ENCODE measurements at places on chromosomes 6 and 20.

- peak; percentile 53 for DNase-seq
Observed at GRCh38 chr20:49482621-49483017, at the start of gene KCNB1. KCNB1 (minus strand) TSS chr20:49482668; CDS start chr20:49482480, 188 bp downstream.

DNA sequence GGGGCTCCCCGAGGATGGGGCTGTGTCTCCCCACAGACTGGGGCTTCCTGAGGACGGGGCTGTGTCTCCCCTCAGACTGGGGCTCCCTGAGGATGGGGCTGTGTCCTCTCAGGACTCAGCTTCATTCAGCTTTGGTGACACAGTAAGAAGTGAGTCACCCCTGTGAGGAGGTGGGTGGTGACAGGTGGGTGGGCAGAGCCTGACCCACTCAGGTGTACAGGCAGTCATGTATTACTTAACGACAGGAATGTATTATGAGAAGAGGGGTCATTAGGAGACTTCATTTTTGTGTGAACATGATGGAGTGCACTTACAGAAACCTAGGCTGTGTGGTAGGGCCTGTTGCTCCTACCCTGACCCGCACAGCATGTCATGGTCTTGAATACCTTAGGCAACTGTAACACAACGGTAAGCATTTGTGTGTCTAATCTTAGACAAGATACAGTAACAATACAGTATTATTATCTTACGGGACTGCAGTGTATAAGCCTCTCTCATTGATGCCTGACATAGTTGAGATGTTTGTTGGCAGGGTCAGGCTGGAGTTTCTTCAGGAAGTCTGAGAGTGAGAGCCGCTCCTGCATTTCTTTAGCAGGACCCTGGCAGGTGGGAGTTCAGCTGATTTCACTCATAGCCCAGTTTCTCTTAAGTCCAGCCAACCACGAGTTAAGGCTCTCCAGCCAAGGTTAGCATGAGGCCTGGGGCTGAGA lies 10.9 kb upstream of the PGC start:
- no peak for DNase-seq

GRCh38 chr6:32920715-32921114 lies 20.1 kb downstream of the HLA-DMB start:
- DNase-seq = no peak

DNA sequence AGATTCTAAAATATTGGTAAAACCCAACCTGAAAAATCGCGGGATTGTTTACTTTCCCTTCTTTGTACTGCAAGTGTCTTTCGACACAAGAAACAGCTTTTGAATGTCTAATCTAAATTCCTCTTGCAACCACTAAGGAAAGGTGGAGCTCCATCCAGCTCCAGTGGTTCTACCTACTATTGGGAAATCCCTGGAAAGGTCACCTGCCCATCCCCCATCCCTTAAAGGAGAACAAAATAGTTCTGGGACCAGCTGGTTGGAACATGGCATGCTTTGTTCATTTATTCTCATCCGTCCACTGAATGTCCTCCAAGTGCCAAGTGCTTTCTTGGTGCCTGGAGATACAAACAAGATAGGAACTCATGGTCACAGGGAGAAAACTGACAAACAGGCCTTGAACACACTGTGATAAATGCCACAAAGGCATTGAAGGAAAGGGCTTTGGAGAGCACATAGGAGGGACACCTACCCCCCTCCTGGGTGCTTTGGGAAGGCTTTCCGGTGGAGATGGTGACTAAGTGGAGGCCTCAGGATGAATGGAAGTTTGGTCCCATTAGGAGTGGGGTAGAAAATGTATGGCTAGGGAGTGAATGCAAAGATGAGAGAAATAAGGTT lies 2.3 kb upstream of the CITED2 start:
- DNase-seq = peak; percentile 54

DNA sequence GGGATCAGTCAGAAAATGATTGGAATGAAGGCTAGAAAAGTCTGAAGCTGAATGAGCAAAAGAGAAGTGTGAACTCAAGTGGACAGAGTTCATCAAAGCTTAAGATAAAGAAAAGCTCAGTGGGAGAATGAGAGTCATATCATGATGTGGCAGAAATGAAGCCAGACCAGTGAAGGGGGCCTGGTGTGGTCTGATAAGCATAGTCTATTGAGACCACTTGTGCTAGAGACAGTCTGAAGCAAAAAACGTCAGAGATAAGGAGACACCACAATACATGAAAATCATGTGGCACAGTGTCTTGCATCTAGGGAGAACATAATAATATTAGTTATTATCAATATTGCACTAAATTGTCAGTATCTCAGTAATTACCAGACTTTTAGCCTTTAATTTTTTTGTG lies 601.5 kb downstream of the UTRN start:
- DNase-seq = no peak

DNA sequence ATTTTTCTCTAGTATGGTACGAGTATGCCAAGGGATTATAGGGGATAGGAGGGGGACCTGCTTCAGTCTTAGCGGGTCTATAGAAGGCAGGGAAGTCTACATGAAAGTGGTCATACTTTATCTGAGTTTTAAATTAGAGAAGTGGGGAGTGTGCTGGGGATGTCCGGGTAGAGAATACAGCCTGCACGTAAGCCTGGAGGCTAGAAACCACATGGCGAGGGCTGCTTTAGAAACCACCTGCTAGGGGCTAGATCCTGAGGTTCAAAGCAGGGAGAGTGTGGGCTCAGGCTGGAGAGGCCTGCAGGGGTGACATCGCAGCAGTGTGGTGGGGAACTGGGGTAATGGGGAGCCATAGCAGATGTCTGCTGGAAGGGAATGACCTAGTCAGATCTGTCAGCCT lies 85.2 kb downstream of the VEGFA start:
- DNase-seq = no peak

- no peak for DNase-seq
Observed at GRCh38 chr20:6012179-6012578, 41.7 kb downstream of the LRRN4 start.

GRCh38 chr6:62998022-62998421 lies 213.2 kb upstream of the FKBP1C start:
- no peak for DNase-seq

DNA sequence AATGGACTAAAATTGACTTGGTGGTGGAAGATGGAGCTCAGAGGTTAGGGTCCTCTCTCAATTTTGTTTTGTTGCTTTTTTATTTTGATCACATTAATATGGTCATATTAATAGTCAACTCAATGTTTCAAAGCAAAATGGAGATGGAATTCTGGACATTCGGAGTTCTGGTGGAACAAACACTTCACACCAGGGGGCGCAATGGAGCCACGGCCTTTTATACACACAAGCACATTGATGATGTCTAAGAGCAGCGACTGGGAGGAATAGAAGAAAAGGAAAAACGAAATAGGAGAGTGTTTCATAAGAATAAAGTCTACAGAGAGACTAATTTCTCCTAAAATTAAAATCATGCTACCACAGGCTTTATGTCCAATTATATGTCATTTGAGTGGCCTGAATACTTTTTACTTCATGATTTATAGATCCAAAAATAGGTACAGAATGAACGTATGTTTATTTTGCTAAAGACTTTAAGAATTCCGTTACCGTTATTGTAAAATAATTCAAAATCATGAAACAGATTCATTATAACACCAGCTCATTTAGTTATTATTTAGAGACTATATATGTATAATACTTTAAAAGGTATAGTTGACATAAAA lies 197.6 kb upstream of the SASH1 start:
- DNase-seq = peak; percentile 75

DNA sequence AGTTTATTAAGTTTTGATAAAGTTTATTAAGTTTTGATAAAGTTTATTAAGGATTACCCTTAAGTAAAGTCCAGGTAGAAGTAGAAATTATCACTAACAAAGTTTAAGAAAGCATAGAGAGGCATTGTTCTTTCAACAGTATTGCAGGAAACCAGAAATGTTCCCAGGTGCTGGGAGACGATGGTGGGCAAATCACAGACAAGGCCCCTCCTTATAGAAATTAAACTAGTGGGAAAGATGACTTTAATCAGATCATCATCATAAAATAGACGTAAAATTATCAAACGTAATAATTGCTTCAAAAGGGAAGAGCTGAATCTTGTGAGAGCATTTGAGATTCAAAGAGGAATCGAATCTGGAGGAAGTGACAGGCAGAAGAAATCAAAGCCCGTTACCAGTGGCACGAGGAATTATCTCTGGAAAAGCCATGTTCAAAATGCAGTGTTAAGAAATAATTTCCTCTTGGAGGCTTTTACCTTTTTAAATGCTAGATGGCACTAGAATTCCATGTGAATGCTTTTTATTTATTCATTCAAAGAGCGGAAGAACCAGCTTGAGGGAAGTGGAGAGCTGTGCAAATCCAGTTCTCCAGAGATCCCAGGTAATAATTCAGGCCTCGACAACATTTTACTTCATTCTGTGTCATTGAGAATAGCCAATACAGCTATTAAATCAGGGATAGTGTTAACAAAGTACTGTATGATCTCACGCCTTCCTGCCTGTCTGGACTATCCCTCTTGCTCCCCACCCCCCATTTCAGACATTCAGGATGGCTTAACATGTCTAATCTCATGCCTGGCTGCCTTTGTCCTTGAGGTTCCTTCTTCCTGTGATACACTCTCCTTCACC lies 1.0 kb upstream of the APMAP start:
- peak; percentile 58 for DNase-seq

DNA sequence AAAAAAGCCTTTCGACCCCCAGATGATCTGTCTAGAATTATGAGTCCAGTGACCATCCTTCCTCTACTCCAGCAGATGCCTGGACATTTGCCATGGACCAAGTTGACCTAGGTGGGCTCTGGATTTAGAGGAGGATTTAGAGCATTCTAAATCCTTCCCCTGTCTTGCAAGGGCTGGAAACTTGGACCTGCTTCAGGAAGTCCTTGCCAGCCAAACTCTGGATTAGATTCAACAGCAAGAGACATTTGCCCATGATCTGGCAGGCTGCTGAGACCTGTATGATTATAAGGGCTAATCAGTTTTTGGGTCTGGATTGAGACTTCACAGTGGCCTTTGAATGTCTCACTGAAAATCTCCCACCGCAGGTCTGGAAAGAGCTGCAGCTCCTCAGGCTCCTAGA lies 13.1 kb upstream of the HDGFL1 start:
- no peak for DNase-seq

DNA sequence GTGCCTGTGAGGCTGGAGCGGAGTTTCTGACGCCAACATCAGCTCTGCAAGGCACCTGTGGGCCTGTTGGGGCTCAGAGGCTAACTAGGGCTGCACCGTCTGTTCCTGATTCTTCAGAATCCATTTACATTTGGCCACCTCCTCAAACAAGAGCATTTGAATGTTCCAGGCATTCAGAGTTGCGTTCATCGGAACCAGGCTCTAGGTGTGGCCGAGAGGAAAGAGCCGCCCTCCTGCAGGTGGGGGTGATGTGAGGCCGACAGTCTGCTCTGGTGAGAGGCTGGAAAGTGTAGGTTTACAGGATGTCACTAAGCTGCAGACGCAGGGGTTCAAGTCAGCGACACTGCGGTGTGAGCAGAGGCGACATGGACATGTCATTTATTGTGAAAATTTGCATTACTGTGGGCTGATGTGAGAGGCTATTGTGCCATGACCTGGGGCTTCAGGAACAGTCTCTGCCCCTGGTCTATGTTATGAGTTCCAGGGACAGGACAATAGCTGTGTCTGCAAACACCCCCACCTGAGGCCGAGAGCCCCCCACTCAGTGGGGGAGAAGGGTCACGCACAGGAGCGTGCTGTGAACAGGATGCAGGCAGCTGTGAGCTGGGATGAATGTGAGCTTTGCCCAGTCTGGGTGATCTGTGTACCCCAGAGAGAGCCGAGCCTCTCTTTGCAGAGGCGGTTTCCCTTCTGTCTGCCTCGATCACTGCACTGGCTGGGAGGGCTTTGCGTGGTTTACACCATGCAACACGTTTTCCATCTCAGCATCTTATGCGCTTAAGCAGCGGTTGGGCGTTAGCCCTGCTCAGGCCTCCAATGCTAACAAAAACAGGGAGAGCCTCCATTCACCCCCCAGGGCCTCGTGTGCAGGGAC lies 21.1 kb downstream of the SLCO4A1 start:
- DNase-seq = no peak

- DNase-seq = no peak
Observed at GRCh38 chr6:33819021-33819420, 15.2 kb upstream of the MLN start.

DNA sequence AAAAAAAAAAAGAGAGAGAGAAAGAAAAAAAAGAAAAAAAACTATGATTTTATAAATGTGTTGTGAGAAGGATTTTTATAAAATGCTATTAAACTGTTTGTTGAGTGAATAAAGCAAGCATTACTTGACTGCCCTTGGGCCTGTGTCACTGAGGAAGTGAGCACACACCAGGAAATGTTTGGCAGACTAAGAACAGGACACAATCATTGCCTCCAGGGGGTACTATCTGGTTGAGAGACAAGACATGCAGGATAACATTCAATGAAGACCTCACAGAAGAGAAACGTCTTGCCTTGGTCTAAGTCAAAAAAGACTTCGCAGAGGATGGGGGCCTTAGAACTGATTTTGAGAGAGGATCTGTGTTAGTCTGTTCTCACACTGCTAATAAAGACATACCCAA lies 40.6 kb downstream of the MTFR2 start:
- no peak for DNase-seq

DNA sequence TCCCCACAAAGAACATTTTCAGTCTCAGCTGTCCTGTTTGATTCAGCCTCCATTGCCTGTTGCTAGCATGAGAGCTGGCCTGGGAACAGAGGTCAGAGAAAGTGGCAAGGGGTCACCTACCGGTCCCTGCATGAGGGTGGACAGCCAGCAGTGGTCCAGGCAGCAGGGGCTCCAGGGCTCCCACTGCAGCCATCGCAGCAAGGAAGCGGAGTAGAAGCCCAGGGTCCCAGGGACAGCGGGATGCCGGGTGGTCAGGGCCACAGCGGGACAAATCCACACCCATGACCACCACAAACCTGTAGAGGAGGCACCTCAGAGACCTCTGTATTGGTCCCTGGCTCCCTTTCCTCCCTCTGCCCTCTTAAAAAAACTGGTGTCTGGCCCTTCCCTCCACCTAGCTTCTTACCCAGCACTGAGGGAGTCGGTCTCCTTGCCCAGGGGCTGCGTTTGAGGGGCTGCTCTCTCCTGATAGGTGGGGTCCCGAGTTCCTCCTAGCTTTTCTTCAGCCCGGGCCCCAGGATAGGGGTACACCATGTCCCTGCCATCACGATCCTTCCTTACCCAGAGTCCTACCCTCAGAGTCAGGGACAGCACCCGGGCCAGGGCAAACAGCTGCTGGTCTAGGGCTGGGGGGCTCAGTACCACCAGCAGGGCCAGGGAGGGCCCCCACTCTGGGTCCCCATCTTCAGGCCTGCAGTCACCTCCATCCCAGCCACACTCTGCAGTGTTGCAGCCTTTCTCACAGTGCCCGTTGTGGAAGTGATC lies 8.4 kb upstream of the GPSM3 start:
- DNase-seq = no peak

DNA sequence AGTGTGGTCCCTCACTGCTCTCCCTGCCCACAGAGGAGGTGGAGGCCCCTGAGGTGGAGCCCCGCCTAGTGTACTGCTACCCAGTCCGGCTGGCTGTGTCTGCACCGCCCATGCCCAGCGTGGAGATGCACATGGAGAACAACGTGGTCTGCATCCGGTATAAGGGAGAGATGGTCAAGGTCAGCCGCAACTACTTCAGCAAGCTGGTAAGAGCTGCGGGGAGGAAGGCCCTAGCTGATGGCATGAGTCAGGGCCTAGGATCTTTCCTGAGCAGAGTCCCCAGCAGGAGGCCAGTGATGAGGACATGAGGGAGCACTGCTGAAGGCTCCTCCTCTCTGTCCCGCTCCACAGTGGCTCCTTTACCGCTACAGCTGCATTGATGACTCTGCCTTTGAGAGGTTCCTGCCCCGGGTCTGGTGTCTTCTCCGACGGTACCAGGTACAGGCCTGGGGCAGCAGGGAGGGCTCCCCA lies 11.2 kb downstream of the PCIF1 start:
- peak; percentile 38 for DNase-seq

All from fibroblast of skin of right quadriceps (primary cell).